ENCODE measurements at places on chromosomes 16 and 17.
A peak's percentile ranks its signal among the peaks of the same experiment; 100 is the strongest.

- DNase-seq = no peak
Observed at GRCh38 chr16:53094013-53094630, 39.3 kb downstream of the CHD9 start.

GRCh38 chr17:4579678-4580077 is 4.7 kb upstream of the SMTNL2 start:
- DNase-seq = no peak

DNA sequence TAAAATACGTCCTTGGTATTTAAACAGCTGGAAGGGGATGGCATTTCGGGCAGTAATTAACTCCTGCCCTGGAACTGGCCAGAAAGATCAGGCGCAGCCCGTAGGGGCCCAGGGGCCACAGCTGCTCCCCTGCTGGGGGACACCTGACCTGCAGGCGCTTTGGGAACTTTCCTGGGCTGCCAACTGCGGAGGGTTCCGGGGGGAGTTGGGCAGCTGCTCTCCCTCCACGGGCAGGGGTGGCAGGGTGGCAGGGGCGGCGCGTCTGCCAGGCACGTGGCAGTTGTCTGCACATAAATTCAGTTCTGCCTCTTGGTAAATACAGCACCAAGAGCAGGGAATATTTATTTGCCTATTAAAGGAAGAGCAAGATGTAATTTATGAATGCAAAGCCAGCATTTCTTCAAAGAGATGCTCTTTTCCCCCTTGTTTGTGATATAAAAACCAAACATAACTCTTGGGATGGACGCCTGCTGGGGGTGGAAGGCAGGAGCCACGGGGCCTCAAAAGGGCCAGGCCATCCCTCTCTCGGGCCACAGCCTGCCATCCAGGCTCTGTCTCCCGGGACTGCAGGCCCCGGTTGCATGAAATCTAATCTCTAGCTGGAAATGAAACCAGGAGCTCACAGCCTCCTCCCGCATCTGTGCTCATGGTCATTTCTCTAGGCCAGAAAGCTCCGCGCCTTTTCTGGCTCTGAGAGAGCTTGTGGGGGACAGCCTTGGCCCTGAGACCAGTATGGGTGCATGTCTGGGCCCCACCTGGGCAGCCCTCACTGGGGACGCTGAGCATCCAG is 29.9 kb upstream of the CHMP6 start:
- DNase-seq = no peak

DNA sequence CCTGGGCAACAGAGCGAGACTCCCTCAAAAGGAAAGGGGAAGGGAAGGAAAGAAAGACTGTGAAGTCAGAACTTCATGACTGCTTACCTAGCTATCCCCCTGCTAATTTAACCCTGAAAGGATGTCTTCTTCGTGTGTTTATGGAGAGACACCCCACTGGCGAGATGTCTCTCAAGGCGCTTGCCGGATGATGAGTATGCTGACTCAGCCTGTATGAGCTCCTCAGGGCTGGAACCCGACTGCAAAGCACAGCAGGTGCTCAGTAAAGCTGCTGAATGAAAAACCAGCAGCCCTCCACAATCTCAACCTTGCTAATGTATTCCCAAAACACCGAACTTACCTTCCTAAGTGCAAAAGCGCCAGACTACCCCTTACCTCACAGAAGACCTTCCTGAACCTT is 2.3 kb downstream of the ANKFY1 start:
- no peak for DNase-seq

GRCh38 chr17:8445536-8445935 is 9.9 kb downstream of the NDEL1 start:
- no peak for DNase-seq

DNA sequence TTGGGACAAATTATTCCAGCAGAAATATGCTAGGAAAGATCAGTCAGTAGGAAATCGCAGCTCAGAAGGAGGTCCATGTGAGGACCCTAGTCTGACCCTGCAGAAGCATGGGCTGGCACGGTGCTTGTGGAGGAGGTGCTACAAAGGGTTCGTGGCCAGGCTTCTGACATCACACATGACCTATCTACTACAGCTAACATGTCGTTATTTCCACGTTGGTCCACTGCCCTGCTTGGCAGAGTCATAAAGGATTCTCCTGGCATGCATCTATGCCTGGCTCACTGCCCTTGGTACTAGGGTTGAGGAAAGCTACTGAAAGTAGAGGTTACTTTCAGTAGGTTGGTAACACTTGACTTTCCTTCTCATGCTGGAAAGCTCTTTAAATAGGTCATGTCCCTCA is 118.1 kb upstream of the SHISA6 start:
- DNase-seq = no peak

GRCh38 chr16:84115919-84116719 is 623 bp downstream of the MBTPS1 start:
- DNase-seq = peak; percentile 27

GRCh38 chr17:33929181-33929724 is 325.8 kb upstream of the CCL2 start:
- DNase-seq = no peak

- no peak for DNase-seq
Observed at GRCh38 chr16:27406511-27407128, 4.6 kb downstream of the IL21R start.

DNA sequence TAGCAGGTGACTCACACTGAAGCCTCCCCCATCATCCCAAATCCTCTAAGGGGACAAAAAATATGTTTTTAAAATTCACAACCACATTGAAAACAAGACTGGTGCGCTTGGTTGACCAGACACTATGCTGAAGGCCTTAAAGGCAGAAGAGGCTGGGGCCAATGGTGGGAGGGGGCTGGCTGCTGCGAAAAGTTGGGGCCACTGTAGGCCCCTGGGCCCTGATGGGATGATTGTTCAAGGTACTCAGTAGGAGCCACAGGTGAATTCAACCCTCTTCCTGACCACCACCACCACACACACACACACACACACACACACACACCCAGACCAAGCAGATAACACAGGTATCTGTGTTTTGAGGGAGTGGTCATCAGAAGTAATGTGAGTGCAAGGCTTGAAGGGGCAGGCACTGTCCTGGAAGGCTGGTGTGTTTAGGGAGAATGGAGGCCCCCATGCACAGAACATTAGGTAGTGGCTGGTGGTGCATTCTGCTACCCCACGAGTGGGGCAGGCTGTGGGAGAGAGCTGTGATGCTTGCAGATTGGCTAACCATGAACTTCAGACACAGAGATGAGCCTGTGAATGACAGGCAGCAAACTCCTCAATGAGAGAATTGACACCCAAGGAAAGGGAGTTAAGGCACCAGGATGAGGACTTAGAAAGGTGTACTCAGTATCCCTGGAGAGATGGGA is 55.0 kb downstream of the NT5M start:
- DNase-seq = no peak

GRCh38 chr17:50737118-50737698 is 17.8 kb downstream of the LUC7L3 start:
- DNase-seq = no peak

DNA sequence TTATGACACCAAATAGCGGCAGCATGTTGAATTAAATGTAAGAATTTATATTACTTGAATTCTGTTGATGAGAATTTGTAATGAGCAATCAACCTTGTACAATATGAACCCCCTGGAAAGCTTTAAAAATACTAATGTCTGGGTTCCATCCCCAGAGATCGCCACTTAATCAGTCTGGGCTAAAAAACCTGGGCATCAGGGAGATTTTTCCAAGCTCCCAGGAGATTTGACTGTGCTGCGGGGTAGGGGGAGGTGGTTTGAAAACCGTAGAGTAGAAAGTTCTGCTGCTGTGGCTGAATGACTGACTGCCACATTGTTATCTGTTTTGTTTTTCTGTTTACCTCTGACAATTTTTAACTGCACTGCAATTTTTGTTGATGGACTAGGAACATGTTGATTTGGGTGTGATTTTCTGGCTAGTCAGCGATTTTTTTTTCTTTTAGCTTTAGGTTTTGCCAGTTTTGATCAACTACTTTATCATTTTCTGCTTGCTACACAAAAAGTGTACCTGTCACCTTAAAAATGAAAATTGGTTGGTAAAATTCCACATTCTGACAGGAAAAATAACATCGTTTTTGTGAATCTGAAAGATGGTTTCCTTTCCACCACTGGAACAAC is 79.3 kb downstream of the PCTP start:
- no peak for DNase-seq

- DNase-seq = no peak
Observed at GRCh38 chr16:75865736-75866135, 139.4 kb upstream of the CPHXL start.

DNA sequence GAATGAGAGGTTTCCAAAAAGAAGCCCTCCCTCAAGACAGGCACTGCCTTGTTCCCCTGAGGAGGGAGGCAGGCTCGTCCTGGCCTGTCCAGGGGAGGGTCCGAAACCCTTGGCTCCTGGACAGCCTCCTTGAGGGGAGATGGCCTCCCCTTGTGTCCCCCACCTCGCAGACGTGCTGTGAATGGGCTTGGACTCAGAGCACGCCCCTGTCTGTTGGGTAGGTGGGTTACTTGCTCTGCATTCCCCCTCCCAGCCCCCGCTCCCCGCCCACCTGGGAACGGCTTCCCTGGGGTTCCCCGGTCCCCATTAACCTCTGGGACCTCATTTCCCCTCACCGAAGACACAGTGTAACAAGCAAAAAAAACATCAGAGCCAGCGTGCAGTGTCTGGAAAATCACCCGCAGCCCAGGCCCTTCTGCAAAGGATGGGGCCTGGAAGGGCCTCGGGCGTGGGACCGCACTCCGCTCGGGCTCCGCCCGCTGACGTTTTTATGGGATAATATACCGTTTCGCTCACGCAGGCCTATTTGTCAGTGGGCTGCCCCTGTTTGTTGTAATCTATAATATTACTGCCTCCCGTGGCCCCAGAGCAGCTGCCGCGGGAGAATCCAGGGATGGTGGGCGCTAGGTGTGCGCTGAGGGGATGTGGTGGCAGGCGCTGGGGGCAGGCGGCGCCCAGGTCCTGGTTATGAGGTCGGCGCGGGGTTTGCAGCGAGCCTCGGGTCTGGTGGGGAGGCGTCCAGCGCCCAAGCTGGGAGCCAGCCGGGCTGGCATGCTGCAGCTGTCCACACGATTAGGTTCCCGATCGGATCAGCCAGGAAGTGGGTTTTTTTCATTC is 11.1 kb downstream of the BAHCC1 start:
- DNase-seq = no peak

GRCh38 chr16:3677994-3678393 is 23.5 kb downstream of the DNASE1 start:
- DNase-seq = no peak

GRCh38 chr17:3986270-3986938 is 22.2 kb upstream of the ATP2A3 start:
- DNase-seq = no peak

- no peak for DNase-seq
Observed at GRCh38 chr17:65529761-65530522, 31.5 kb downstream of the AXIN2 start.

GRCh38 chr16:2719328-2720063 is 528 bp downstream of the PRSS27 start:
- no peak for DNase-seq

DNA sequence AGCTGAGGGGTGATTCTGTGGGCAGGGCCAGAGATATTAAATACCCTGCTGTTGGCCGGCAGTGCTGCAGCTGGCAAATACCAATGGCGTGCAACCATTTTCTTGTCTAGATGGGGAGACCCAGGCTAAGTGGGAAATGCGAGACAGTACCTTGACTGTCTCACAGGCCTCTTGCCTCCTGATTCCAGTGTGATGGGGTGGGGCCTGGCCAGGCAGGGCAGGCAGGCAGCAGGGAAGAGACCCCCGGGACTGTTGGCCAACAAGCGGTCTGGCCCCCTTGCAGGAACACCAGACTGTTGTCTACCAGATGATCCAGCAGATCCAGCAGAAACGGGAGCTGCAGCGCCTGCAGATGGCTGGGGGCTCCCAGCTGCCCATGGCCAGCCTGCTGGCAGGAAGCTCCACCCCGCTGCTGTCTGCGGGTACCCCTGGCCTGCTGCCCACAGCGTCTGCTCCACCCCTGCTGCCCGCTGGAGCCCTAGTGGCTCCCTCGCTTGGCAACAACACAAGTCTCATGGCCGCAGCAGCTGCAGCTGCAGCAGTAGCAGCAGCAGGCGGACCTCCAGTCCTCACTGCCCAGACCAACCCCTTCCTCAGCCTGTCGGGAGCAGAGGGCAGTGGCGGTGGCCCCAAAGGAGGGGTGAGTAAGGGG is 5.7 kb upstream of the CISD3 start:
- no peak for DNase-seq

- DNase-seq = peak; percentile 60
Observed at GRCh38 chr17:44331249-44331760, 6.7 kb upstream of the SLC25A39 start.

DNA sequence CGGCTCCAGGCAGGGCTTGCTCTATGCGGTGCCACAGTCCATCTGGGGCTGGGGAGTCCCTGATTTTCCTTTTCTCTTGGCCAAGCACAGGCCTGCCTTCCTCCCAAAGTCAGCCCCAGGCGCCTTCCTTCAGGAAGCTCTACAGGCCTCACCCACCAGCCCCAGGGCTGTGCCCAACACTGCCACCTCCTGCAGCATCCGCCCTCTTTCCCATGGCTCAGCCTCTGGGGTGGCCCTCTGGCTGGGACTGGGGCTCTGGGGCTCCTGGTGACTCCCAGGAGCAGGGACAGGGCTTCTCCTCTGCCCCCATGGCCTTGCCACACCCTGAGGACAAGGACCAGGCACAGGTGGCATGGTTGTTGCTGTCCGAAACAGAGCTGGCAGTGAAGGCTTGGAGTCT is 817 bp downstream of the ITGB4 start:
- DNase-seq = no peak

DNA sequence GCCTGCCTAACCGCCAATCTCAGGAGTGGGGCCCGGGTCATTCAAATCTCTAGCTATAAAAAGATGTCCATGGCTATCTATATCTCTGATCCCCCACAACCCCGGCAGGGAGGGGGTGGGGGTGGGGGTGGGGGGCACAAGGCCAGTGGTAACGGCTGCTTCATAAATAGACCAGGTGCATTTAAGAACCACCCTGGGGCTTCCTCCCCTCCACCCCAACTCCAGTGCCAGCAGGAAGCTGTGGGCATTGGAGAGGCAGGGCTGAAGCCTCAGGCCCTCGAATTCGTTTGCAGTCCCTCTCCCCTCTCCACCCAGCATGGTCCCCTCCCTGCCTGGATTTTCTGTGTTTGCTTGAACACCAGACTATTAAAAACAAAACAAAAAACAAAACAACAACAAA is 56.0 kb downstream of the RAP1GAP2 start:
- no peak for DNase-seq

- DNase-seq = peak; percentile 50
Observed at GRCh38 chr17:45428050-45428617, 4.5 kb downstream of the ARHGAP27 start.

DNA sequence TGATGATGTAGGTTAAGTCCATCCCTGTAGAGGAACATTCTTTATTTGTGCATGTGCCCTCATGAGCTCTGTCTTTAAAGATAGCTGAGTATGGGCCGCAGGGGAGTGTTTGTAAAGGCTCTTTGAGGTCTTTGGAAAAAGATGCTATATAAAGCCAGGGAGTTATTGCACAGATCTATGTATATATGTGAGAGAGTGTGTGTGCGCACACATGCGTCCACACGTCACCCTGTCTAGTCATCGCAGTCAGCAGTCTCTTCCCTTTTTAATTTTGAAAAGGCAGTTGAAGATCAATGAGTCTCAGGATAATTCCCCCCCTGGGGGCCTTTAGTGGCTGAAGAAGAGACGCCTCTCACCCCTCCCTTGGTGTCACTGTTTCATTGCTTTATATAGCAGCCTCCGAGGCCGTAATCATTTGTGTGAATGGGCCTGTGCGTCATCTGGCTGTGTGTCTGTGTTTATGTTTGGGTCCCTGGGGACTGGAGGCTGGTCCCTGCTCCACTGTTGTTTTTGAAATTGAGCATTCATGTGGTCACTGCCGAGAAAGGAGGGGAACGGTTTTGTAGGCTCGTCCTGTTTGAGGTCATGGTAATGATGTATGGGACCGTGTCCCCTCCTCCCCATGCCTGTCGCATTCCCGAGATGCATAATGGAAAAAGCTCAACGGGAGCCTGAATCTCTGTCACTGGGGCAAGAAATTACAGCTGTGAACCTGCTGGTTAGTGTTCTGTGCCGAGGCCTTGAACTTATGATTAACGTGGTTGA is 143.9 kb downstream of the SNX29 start:
- peak; percentile 78 for DNase-seq
